ENCODE measurements at places on chromosomes 5 and 9. TPM values are rescaled to one million over a fixed set of nuclear protein-coding genes. Genes with fewer than 3 reads are reported as not detected.

- no peak for DNase-seq
- no peaks in the 10 kb centered on the region for H3K4me1 ChIP-seq
- H3K27ac ChIP-seq: no peak overlapping the region
Measured at GRCh38 chr5:133459474-133460160, 152.7 kb downstream of the FSTL4 start.

Gene MARVELD2
- 0.13 TPM for total RNA-seq

GRCh38 chr9:131807144-131807983, 67.5 kb upstream of the RAPGEF1 start:
- peaks cover 32% of the 10 kb centered on the region for H3K27me3 ChIP-seq
- H3K4me1 ChIP-seq: no peaks in the 10 kb centered on the region
- no peak overlapping the region for H3K4me3 ChIP-seq
- H3K36me3 ChIP-seq: no peaks in the 10 kb centered on the region

DNA sequence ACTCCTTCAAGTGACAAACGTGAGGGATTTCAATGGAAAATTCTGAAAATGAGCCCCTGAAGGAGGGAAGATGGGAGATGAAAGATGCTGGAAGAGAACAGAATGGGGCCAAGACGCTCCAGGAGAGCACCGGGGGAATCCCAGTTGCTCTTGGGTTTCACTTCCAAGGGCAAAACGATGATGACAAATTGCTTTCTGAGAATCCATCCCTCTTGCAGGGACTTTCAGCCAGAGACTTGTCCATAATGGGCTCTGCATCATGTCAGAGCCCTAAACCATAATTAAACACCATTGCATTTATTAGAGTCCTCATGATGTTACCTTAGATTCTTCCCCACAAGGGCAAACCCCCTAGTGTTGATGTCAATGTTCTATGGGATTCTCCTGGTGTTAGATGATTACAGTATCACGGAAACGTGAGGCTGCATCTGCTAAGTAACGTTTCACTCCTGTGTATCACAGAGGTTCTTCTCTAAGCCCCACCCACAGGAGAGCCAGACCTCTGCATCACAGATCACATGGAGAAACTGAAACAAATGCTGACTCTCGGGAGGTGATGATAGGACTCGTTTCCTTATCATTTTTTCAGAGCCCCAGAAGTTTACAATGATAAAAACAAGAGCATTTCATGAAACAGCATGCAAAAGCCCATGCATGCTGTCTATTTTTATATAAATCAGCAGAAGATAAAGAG, 114.4 kb downstream of the TENT4A start:
- H3K4me3 ChIP-seq: no peak overlapping the region
- DNase-seq: no peak
- H3K27me3 ChIP-seq: no peaks in the 10 kb centered on the region
- no peaks in the 10 kb centered on the region for H3K4me1 ChIP-seq
- H3K36me3 ChIP-seq: no peaks in the 10 kb centered on the region

DNA sequence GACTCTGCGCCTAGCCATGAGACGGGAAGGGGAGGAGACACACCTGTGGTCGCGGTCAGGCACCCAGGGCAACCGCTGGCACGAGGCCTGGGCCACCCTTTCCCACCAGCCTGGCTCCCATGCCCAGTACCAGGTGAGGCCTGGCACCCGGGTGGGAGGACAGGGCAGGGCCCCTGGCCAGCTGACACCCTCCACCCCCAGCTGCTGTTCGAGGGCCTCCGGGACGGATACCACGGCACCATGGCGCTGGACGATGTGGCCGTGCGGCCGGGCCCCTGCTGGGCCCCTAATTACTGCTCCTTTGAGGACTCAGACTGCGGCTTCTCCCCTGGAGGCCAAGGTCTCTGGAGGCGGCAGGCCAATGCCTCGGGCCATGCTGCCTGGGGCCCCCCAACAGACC, 5.0 kb downstream of the MAMDC4 start:
- H3K36me3 ChIP-seq: peaks cover 50% of the 10 kb centered on the region
- H3K27me3 ChIP-seq: no peaks in the 10 kb centered on the region
- DNase-seq: no peak
- no peak overlapping the region for H3K4me3 ChIP-seq
- H3K4me1 ChIP-seq: no peaks in the 10 kb centered on the region

- H3K27me3 ChIP-seq: no peaks in the 10 kb centered on the region
- H3K4me3 ChIP-seq: peak overlapping the region; percentile 4
- no peak overlapping the region for H3K27ac ChIP-seq
- DNase-seq: peak; percentile 20
- no peaks in the 10 kb centered on the region for H3K36me3 ChIP-seq
- peaks cover 24% of the 10 kb centered on the region for H3K4me1 ChIP-seq
Measured at GRCh38 chr9:92534674-92535073, 1.1 kb downstream of the ECM2 start.

DNA sequence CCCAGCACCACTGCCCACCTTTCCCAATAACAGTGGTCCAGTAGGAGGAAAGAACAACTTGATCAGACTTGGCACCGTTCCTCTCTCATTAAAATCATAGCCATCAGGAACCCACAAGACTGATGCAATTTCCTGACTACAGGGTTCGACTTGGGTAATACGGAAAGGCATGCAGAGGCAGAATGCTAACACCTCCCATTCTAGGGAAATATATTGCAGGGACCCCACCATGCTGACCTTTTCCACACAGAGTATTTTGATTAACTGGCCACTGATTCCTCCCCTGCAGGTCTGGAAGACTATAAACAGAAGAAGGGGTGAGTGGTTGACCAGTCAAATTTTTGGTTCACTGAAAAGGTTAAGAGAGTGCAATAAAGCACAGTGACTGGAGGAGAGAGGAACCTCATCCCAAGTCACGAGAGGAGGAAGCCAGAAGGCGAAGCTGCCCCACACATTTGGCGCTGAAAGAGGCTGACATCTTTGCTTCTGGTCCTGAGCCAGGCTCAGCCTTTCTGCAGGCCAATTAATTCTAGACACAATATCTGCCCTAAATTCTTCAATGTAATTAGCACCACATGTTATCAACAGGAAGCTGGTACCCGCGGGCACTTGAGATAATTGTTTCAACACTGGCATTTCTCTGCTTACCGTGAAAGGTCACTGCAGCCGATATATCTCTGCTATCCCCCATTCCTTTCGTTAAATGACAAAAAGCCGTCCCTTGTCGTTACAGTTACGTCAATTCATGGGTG, 64.7 kb upstream of the SPOCK1 start:
- no peak for DNase-seq
- H3K27me3 ChIP-seq: no peaks in the 10 kb centered on the region
- H3K4me1 ChIP-seq: no peaks in the 10 kb centered on the region
- H3K27ac ChIP-seq: no peak overlapping the region
- H3K36me3 ChIP-seq: no peaks in the 10 kb centered on the region

Gene BARHL1
- not detected for total RNA-seq

- no peak overlapping the region for H3K4me3 ChIP-seq
- H3K27ac ChIP-seq: no peak overlapping the region
- no peaks in the 10 kb centered on the region for H3K4me1 ChIP-seq
- no peak for DNase-seq
- no peaks in the 10 kb centered on the region for H3K27me3 ChIP-seq
Measured at GRCh38 chr5:31247381-31247780, 53.9 kb downstream of the CDH6 start.

DNA sequence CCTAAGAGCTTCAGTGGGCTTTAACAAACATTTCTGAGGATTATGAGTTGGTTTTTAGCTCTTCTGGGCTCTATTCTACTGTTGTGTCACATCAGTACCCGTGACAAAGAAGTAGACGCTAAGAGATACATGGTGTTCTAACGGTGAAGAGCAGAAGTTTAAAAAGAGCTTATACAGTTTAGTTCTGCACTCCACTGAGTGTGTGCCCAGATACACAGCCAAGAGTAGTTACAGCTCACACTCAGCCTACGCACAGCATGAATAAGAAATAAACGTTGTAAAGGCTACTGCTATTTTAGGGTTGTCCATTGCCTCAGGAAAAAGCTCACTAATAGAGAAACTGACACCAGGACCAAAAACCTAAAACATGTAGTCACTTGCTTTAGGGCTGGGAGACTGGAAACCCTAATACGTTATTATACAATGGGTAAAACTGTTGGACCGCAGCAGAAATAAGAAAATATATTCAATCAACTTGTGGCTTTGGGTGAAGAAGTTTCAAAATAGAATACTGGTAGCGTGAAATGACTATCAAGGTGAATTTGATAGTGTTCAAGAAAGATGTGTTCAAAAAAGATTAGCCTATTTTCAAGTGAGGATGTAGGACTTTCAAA, 34.7 kb downstream of the PSIP1 start:
- no peak overlapping the region for H3K27ac ChIP-seq
- H3K4me3 ChIP-seq: no peak overlapping the region
- no peaks in the 10 kb centered on the region for H3K4me1 ChIP-seq
- no peak for DNase-seq

- H3K4me3 ChIP-seq: no peak overlapping the region
- no peak for DNase-seq
- no peaks in the 10 kb centered on the region for H3K4me1 ChIP-seq
- no peaks in the 10 kb centered on the region for H3K36me3 ChIP-seq
- H3K27me3 ChIP-seq: no peaks in the 10 kb centered on the region
Measured at GRCh38 chr5:146745931-146746577, 132.5 kb downstream of the PPP2R2B start.

GRCh38 chr5:36478646-36479317, 127.6 kb upstream of the SLC1A3 start:
- no peaks in the 10 kb centered on the region for H3K4me1 ChIP-seq
- no peak overlapping the region for H3K27ac ChIP-seq
- H3K4me3 ChIP-seq: no peak overlapping the region
- no peaks in the 10 kb centered on the region for H3K27me3 ChIP-seq
- no peak for DNase-seq
- no peaks in the 10 kb centered on the region for H3K36me3 ChIP-seq
